ENCODE measurements at places on chromosomes 7 and 10.

DNA sequence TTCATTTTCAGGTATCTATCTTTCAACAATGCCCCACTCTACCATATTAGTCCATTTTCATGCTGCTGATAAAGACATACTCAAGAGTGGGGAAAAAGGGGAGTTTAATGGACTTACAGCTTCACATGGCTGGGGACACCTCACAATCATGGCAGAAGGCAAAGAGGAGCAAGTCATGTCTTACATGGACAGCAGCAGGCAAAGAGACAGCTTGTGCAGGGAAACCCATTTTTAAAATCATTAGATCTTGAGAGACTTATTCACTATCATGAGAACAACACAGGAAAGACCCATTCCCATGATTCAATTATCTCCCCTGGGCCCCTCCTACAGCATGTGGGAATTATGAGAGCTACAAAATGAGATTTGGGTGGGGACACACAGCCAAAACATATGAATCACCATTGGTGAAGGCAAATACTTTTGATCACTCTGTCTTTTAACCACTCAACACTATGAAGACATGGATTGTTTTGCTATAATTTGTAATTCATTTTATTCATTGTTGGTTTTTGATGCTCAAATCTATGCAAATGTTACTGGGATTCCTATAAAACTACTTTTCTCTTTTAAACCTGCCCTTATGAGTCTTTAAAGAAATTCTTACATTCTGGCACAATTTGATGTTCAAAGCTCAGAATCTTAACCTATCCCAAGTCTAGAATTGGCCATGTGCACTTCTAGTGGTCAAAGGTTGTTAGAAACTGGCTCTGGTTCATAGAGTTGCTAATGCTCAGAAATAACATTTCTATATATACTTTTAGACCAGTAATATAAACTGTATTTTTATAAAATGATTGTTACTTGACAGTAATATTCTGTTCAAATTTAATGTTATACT, 15.3 kb downstream of the AKR1C4 start:
- DNase-seq, result no peak

- DNase-seq, result peak; percentile 38
Observed at GRCh38 chr10:10368951-10369576, 648.6 kb upstream of the CELF2 start.

DNA sequence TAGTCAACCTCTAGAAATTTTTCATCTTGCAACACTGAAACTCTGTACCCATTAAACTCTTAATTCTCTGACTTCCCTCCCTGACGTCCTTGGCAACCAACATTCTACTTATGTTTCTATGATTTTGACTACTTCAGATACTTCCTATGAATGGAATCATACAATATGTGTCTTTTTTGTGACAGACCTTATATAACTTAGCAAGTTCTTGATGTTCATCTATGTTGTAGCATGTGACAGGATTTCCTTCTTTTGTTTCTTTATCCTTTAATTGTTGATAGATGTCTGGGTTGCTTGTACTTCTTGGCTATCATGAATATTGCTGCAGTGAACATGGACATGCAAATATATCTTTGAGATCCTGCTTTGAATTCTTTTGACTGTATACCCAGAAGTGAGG, 240.8 kb downstream of the ADK start:
- no peak for DNase-seq

DNA sequence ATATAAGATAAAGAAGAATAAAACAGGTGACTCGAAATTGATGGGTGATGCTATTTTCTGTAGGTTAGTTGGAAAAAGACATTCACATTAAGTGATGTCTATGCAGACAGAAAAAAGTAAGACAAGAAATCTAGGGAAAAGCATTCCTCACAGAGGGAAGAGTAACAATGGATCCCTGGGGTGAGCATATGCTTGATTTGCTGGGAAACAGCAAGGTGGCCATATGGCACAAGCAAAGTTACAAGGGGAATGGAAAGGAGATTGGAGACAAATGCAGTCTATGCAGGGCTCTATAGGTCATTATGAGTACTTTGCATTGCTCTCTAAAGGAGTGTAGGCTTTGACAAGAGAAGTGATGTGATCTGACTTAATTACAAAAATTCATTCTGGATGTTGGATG, 90.9 kb upstream of the ZNF804B start:
- DNase-seq, result no peak

- no peak for DNase-seq
Observed at GRCh38 chr10:101453791-101454718, 100.1 kb downstream of the BTRC start.

GRCh38 chr7:94294471-94295131, 100.1 kb upstream of the COL1A2 start:
- no peak for DNase-seq

DNA sequence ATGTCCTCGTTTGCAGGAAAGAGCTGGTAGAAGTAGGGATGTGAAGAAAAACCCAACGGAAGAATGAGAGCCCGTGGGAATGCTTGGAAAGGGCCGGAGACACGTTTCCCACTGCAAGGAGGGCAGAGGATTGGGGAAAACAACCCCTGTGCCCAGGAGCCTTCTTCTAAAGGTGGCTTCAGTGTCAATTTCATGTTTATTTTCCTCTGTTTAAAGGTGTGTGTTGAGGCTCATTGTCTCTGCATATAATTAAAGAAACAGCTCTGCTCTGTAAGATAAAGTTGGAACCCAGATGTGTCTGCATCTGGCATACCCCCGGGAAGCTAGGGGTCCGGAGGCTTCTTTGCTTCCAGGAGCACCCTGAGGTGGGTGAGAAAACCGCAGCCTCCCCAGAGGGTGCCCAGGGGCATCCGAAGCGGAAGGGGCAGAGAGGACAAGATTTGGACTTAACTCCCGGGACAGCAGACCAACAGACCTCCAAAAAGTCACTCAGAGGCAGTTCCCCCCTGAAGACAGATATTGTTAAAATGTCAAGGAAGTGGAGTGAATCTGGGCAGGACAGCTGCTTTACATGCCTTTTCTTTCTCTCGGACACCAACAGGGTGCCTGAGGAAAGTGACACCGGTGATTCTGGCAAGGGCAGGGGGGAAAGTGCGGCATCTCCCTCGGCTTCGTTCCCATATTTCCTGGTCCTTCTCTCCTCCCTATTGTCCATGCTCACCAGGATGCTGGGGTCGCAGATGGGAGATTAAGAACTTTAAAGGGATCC, 8.6 kb upstream of the GATA3 start:
- no peak for DNase-seq

- no peak for DNase-seq
Observed at GRCh38 chr10:72653383-72654096, 27.7 kb upstream of the MICU1 start.

DNA sequence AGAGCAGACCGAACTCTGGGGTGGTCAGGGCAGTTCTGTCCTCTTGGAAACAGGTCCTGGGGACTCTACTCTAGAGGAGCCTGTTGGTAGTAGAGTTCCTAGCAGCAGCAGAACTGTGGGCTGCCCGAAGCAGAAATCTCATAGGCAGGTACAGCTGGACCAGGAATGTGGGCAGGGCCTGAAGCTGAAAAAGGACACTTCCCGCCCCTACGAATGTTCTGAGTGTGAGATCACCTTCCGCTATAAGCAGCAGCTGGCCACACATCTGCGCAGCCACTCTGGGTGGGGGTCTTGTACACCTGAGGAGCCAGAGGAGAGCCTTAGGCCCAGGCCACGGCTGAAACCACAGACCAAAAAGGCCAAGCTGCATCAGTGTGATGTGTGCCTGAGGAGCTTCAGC, 8.3 kb upstream of the ZNF783 start:
- DNase-seq, result peak; percentile 13

- no peak for DNase-seq
Observed at GRCh38 chr10:27436710-27437109, 67.4 kb upstream of the RAB18 start.

DNA sequence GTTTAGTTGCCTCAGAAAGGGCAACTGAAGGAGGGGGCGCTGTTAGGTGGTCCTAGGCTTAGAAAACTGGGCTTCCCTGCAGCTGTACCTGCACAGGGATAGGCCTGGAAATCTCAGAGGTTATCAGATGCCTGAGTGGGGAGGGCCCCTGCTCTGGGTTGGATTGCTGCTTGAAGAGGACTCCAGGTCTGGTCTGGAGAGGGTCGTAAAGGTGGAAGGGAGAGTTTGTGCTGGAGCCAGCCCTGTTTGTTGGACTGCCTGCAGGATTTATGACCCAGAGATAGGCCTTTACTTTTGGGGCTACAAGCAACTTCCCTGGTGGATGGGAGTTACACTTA, 765.9 kb downstream of the GRID1 start:
- no peak for DNase-seq

DNA sequence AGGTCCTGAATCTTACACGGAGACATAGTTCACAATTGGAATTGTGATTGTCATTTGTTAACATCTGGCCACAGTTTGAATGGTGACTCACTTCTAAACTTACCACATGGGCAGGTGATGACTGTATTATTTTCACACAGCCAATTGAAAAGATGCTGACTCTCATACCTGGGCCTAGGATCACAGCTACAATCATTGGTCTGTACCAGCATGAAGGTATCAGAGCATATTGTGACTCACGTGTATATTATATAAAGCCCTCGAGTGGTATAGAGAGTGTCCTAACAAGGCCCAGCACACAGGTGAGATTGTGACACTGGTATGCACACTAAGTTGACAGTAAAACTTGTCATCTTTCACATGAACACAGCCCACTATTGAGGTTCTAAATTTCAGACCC, 9.4 kb upstream of the ZNF107 start:
- DNase-seq, result no peak

GRCh38 chr10:101565936-101566332, 22.1 kb downstream of the POLL start:
- DNase-seq, result no peak
